CD4-positive, alpha-beta T cell treated with Interleukin-15 for 1 hour (primary cell): ENCODE measurements at places on chromosomes 5 and 9.

DNA sequence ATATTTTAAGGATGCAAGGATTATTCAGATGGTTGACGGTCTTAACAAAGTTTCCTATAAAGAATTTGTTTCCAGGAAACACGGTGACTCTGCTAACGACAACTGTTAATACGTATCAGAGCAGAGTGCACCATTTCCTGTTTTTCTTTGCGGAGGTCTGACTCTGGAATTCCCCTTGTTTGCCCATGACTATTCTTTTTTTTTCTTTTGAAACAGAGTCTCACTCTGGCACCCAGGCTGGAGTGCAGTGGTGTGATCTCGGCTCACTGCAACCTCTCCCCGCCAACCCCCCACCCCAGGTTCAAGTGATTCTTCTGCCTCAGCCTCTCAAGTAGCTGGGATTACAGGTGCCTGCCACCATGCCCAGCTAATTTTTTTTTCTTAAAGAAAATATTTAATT is 115.9 kb downstream of the CDC42SE2 start:
- DNase-seq: peak; percentile 91

- DNase-seq: no peak
Measured at GRCh38 chr9:19378647-19379046, 1.4 kb downstream of the RPS6 start.

DNA sequence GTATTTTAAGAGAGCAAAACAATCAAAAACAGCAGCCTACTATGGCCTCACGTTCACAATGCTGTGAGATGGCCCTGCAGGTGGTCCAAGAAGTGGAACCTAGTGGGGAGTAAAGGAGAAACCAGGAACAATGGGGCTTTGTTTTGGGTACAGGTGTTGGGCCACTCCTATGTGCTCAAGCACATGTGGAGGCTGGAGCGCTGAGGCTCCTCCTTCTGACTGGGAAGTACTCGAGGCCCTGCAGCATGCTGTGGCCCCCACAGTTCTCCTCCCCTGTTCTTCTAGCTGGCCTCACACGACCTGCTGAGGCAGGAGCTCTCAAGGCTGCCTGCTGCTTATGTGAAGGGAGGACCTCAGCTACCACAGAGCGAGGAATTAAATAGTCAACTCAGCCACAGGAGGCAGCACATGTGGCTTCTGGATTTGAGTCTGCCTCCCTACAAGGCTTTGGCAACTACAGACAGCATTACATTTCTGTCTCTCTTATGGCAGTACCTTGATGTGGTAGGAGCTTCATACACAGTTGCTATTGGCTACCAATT is 482.3 kb downstream of the SPOCK1 start:
- DNase-seq: no peak

DNA sequence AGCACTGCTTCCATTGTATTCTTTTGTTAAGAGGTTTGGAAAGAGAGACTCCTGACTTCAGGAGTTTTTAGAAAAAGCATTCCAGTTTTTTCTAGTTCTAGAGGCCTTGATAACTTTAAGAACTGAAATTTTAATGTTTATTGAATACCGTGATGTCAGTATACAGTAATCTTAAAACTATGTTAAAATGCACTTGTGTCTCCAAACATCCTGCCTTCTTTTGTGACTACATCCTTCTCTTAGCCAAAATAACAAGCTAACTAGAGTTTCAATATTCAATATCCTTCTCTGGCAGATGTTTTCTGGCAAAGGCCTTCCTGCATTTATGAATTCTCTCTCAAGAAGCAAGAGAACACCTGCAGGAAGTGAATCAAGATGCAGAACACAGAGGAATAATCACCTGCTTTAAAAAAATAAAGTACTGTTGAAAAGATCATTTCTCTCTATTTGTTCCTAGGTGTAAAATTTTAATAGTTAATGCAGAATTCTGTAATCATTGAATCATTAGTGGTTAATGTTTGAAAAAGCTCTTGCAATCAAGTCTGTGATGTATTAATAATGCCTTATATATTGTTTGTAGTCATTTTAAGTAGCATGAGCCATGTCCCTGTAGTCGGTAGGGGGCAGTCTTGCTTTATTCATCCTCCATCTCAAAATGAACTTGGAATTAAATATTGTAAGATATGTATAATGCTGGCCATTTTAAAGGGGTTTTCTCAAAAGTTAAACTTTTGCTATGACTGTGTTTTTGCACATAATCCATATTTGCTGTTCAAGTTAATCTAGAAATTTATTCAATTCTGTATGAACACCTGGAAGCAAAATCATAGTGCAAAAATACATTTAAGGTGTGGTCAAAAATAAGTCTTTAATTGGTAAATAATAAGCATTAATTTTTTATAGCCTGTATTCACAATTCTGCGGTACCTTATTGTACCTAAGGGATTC is 43.1 kb downstream of the NDFIP1 start:
- peak; percentile 29 for DNase-seq

- peak; percentile 69 for DNase-seq
Measured at GRCh38 chr9:137277329-137278041, at the start of gene TOR4A. Gene TOR4A, plus strand, starts transcription at chr9:137277726. Its CDS starts 964 bp downstream, at chr9:137278690.
